ENCODE measurements at places on chromosomes 5 and 9.

DNA sequence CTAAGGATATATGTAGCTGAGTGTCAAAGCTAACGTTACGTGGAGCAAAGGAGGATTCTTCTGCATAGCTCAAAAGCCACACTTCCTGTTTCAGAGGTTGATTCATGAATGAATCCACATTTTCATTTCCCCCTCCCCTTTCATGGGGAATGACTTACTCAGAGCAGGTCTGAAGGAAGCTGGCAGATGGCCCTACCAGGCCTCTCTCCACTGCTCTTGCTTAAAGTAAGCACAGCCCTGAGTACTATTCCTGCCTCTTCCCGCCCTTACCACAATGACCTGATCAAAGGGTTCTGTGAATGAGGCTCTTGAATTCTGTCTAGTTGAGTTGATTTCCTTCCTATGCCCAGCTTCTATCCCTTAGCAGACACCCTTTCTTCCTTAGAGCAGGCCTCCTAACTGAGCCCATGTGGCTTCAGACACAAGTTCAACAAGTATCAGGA lies 6.3 kb downstream of the IGIP start:
- no peak for DNase-seq

- no peak for DNase-seq
Observed at GRCh38 chr5:58156361-58156760, 303.5 kb downstream of the PLK2 start.

GRCh38 chr5:759111-759751 lies 25.3 kb downstream of the ZDHHC11B start:
- peak; percentile 61 for DNase-seq

DNA sequence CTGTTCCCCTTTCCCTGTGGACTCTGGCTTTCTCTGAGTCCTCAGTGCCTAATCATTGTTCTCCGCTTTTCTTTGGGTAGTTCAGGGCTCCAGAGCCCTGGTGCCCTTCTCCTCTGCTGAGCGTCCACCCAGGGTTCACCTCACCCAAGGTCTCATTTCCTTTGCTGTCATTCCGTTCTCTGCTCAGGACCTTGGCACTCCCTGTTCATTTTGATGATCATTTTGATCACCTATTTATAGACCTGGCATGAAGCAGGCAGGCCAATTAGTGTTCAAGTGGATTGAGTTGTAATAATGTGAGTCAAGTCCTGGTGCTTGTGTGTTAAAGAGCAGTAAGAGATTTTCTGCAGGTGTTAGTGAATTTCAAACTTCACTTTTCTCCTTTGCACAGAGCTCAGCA lies 3.6 kb downstream of the TRIO start:
- DNase-seq: no peak

- peak; percentile 35 for DNase-seq
Observed at GRCh38 chr5:81393783-81394718, at the start of gene ACOT12. Gene ACOT12, minus strand, starts transcription at chr5:81394134. Its CDS starts 20 bp downstream, at chr5:81394114.

- no peak for DNase-seq
Observed at GRCh38 chr5:67459253-67459652, 262.7 kb upstream of the CD180 start.

DNA sequence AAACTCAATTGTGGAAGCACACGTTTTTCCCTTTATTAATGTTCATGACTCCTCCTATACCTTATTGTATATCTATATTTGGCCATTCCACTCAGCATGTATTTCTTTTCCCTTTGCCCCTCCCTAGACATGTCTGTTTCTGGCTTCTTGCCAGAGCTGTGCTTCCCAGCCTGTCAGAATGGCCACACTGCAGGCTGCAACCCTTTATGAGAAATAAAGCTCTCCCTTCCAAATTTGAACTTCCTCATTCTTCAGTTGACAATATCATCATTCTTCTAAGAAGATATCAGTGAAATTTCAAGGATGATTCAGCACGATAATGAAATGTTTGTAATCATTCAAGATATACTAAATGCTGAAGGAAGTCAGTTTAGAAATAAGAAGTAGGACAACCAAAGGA lies 107.6 kb upstream of the PRSS3 start:
- no peak for DNase-seq

- no peak for DNase-seq
Observed at GRCh38 chr5:83503662-83504061, 32.1 kb downstream of the VCAN start.

DNA sequence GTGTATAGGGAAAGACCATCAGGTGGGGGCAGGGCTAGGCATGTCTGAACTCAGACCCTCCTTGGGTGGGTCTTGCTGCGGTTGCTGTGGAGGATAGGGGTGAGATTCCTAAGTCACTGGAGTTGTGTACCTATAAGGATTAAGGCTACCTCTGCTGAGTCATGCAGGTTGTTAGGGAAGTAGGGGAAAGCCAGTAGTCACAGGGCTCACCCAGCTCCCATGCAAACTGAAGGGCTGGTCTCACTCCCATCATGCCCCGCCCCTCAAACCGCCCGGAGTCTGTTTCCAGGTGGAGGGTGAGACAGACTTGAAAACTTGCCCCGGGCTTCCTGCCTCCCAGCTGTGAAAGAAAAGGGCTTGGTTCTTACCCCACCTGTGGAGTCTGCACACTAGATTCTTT lies 161.8 kb downstream of the CAVIN4 start:
- DNase-seq: no peak

- no peak for DNase-seq
Observed at GRCh38 chr5:65125591-65126541, 355.9 kb downstream of the ADAMTS6 start.

DNA sequence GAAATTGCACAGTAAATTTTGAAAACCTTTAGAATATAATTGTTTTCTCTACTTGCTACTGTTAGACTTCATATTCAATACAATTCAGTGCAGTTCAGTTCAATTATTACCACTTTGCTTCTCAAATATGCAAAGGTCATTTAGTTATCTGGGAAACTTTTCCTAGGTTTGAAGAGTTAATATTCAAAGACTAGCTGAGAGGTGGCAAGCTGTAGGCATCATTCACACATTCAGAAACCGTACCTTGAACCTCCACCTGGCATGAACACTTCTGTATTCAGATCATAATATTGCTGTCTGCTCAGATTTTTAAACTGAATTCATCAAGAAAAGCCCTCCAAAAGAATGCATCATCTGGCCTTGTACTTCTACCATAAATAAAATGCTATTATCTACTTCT lies 162.1 kb upstream of the PCSK5 start:
- DNase-seq: no peak

GRCh38 chr9:121735065-121735792 lies 83.8 kb downstream of the DAB2IP start:
- no peak for DNase-seq

DNA sequence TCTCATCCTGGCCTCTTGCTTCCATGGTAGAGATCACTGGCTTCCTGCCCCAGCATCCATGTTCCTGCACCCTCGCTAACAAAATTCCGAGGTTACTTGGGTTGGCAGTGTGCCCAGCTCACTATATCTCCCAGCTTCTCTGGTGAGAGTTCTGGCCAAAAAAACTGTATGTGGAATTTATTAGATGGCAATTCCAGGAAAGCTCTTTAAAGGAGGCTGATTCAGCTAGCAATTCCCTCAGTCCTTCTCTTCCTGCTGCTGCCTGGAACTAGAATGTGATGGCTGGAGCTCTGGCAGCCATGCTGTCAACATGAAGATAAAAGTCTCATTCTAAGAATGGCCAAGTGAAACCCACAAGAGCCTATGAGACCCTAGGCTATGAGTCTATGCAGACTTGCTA lies 88.8 kb downstream of the SECISBP2 start:
- no peak for DNase-seq

DNA sequence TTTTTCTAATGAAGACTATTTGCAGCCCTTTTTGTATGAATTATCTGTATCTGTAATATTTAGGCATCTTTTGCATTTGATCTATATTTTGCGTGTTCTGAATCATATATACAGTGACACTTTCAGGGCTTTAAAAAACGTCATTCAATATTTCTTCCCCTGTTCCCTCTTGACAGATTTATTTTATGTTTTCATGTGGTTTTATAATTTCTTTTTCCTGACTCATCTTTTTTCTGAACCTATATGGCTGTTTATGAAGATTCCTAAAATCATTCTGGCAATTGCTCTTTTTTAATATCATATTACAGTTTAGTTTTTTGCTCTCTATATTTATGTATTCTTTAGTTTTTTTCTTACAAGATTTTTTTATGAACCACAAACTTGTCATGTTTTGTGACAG lies 67.6 kb downstream of the SMARCA2 start:
- no peak for DNase-seq

GRCh38 chr9:133534346-133535291 lies at the start of gene ADAMTSL2:
Gene ADAMTSL2, plus strand, starts transcription at chr9:133534704. Its CDS starts 2,009 bp downstream, at chr9:133536713.
- DNase-seq: peak; percentile 44

DNA sequence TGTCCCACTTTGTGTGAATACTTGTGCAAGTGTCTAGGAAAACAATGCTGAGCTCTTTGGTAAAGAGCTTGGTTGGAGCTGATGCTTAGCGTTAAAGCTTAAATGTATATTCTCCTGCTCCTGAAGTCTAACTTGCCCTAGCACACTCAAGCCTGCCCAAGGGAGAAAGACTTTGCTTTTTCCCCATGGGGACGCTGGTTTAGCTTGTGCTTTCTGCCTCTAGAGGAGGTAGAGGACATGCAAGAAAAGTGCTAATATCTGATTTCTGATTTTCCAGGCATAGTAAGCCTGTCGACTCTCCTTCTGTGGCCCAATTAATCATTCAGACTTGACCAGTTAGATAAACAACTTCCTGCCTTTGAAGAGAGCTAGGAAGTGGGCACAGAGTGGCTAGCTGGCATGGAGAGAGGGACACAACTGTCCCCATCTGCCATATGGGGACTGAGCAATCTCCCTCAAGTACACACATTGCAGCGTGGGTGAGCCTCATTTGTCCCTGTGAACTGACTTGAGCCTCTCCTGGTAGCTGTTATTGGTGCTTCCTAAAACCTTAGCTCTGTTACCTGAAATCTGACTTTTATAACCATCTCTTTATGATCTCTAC lies 348.4 kb downstream of the BRINP1 start:
- no peak for DNase-seq

DNA sequence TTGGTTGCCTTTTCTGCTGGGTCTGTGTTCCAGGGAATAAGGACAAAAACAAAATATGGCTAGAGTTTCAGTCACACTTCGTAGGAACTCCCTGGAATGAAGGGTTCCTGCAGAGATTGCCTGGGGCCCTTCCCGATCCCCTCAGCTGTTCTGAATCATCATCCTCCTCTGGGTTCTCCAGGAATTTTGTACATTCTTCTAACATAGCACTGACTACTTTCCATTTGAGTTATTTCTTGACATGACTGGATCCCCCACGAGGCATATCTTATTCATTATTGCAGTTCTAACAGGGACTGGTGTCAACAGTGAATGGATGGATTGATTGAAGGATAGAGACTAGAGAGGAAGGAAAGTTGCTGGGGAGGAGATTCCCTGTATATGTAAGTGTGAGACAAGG lies 49.2 kb upstream of the TNC start:
- no peak for DNase-seq

- DNase-seq: no peak
Observed at GRCh38 chr5:177043114-177043513, 20.6 kb downstream of the ZNF346 start.

DNA sequence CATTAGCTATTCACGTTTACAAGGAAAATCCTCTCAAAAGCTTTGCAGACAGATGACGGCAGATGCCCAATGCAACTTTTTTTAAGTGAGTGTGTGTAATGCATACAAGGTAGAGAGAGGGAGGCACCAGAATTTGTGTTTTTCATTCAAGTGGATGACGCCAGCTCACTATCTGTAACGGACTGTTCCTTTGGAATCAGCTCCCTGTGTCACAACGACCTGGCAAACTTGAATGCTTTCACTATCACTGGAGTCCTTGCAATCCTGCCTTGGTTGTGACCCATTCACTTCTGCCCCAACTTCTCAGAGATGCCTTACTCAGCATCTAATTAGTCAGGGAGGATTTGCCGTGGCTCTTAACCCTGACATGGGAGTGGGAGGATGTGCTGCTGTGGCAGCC lies 148.5 kb downstream of the BNC2 start:
- no peak for DNase-seq

GRCh38 chr5:36373527-36374086 lies 71.9 kb upstream of the RANBP3L start:
- DNase-seq: no peak

DNA sequence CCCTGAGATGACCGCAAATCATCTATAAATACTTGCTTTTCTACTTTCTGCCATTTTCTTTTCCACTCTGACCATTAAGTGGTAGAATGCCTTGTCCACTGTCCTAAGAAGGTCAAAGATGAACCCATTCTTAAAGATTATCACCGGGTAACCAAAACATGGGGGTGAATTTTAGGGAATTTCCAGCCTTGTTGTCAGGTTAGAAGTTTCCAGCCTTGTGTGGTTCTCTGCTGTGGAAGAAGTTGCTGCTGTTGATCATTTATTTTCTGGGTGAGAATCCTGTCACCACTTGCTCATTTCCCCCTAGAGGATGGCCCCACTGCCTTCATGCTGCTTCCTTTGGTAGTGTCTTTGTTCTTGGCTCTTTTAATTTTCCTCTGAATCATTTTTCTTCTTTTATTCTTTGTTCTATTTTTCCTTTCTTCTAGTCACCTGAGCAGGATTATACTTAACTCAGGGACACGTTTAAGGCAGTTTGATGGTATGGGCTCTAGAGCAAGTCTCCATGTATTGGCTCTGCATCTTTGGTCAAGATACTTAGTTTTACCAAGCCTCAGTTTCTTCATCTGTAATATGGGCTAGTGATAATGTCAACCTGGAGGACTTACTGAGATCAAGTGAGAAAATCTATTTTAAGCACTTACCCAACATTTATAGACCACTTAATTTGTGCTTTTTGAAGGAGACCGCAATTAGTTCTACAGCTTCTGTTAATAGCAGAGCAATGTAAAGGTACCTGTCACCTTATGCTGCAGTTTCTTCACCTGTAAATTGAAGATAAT lies 266.2 kb downstream of the ARHGAP26 start:
- no peak for DNase-seq

- DNase-seq: no peak
Observed at GRCh38 chr9:109115931-109116526, 3.7 kb downstream of the TMEM245 start.

DNA sequence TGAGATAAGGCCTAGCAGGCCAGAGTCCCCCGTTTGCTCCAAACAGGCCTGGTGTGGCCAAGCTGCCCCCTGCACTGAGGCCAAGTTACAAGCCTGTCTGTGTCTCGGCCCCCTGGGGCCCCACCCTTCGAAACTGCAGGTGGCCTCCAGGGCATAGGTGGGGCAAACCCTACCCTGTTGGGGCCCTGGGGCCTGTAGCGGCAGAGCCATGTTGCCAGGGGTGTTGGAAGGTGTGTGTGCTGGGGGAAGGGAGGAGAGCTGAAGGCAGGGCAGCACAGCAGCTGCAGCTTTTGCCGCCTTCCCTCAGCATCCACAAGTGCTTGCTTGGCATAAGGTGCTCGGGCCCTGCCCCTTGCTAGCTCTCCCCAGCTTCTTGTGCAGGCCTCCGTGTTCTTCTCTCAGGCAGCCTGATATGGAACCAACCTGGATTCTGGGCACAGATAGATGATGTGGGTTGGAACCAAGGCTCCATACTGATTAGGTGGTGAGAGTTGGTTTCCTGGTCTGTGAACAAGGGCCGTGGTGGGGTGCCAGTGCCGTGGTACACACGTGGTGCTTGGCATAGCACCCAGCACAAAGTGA lies 12.7 kb downstream of the IRF1 start:
- DNase-seq: no peak

Measured in neuronal stem cell (in vitro differentiated cells).